ENCODE measurements at places on chromosomes 16 and 17.

- DNase-seq = no peak
These were observed 77.1 kb downstream of the USP31 start for GRCh38 chr16:23072084-23072599.

DNA sequence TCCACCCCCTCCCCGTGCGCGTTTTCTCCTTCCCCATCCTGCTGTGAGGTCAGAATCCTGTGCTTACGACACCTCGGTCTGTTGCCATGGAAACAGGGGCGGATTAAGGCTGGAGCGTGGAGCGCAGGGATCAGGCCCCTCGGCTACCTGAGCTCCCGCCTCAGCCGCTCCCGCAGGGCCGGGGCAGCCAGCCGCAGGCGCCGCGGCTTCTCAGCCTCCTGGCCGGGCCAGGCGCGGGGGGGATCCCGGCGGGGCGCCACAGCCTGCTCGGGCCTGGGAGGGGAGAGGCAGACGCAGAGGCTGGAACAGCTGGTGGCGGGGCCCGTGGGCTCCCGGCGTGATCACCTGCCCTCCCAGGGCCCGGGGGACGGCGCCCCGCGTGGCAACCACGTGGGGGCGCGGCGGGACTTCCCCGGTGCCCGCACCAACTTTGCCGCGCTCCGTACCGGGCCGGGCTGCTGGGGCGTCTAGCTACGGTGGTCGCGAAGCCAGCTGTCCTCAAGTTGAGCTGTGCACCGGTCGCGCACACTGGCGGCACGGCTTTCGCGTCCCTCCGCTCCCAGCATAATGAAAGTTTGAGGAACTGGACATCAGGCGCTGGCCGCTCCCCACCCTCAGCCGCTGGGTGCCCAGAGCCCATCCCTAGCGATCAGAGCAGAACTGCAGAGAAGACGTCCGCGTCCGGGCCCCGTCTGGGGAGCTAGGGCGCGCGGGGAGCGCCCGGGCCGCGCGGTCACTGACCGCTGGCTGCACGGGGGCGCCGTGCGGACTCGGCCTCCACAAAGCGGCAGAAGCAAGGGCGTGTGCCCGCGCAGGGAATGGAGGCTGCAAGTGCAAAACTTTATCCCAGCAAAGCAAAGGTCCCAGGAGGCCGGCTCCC is 1.2 kb downstream of the RTN4RL1 start:
- DNase-seq = no peak

GRCh38 chr17:61331178-61331577 is 68.5 kb upstream of the TBX2 start:
- DNase-seq = no peak

- no peak for DNase-seq
These were observed 224.4 kb upstream of the CACNG5 start for GRCh38 chr17:66610361-66611133.

GRCh38 chr16:31072540-31073141 is 1.4 kb downstream of the ZNF668 start:
- no peak for DNase-seq

- no peak for DNase-seq
These were observed 11.3 kb upstream of the UBALD2 start for GRCh38 chr17:76253841-76254240.

DNA sequence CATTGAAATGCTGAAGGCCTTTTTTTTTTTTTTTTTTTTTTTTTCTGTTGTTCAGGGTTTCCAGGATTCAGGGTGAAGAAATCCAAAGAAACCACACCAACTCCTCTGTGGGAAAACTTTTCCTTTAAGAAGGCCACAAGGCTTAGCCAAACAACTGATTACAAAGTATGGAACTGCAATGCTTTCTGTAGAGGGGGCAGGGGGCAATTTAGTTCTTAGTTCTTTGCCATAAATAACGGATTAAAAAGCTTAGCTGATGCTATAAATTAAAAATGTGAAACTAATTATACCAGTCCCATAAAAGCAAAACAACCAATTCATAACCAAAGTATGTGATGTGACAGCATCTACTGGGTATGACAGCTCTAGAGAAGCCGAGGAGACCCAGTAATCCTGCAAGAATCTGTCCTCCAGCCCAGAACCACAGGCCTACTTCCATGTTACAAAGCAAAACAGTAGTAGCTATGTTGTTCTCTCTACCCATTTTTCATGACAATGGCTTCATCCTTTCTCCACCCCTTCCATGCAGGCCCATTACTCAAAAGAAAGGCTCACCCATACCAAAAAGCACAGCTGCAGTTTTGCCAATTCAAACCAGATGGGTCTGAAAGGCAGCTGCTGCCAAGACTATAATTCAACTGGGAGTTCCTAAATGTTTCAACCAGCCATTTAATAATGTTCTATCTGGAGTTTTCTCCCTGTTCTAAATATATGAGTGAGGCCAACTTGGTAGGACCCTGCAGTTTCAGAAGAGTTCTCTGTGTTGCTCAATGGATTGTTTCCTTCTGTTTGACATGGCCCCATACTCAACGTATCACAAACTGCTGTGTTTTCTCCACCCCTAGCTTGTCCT is 167.1 kb upstream of the ZFHX3 start:
- DNase-seq = no peak

DNA sequence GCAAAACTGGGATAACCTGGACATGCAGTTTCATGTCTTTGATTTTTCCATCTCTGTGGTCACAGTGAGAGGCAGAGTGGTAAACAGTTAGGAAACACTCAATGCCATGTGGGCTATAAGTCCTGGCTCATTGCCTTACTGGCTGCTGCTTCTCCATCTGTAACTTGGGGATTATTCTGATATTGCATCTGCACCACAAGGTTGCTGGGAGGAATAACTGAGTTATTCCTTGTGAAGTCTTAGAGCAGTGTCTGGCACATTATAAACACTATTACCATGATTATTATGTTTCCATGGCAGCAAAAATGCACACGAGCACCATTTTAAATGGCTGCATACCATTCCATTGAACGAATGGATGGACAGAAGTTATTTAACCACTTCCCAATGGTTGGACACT is 111.7 kb upstream of the CDH5 start:
- DNase-seq = no peak

DNA sequence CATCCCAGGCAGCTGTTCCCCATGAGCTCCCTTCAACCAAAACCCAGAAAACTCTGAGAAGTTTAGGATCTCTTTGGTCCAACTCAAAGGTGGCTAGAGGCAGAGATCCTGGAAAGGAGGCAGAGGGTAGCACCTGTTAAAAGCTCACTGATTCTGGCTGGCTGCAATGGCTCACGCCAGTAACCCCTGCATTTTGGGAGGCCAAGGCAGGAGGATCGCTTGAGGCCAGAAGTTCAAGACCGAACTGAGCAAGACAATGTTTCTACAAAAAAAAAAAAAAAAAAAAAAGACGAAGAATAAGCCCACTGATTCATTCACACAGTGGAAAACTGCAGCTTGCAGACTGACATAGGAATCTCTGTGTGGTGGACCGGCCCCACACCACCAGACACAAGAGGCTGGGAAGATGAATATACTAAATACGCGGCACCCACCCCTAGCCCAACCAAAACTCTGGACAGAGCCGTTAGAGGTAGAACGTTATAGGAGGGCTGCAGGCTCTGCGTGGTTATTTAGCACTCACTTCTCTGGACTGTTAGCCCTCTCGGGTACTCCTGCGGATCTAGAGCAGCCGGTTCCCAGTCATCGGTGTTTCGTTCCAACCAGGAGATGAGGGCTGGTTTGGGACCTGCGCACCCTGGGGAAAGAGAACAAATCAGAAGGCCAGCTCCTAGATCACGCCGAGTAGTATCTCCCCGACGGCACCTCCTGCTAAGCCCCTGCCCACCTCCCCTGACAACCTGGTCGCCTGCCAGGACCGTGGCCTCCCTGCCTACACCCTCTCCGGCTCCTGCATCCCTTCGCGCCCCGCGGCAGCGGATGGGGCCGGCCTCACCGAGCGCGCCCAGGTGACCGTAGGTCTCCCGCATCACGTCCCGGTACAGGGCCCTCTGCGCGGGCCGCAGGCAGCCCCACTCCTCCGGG is 925 bp downstream of the ZNF689 start:
- DNase-seq = peak; percentile 19

DNA sequence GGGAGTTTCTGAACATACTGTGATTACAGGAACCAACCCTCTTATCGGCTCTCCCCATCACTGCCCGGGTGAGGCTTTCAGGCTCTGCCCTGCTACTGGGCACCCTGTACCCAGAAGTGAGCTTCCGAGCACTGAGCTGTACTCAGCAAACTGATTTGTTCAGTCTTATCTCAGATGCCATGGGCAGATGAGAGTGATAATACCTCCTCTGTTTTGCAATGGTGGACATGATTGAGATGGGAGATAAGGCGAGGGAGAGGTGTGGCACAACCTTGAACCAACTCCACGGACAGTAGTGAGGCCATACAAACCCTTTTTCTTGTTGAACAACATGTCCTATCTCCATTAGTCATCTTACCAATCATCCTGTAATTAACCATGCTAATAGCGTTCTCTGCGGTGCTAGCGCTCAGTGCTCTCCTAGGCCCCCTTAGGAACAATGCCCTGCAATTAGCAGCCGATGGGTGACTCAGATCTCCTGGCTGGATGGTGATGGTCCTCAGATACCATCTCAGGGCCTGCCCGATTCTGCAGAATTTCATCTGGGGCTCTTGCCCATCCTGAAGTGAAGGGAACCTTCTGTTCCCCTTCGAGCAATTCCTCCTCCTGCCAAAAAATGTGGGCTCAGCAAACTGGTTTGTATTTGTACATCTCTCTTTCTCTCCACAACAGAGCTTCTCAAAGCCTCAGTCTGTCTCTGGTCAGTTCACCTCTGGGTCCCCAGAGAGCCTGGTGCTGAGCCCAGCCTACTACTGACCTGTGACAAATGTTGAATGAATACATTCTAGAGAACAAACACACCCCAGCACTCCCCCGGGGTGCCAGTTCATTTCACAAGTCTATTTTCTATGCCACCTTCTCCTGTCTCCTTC is 139.3 kb upstream of the IRX3 start:
- no peak for DNase-seq

GRCh38 chr16:8885674-8886592 is 3.8 kb downstream of the LITAFD start:
- no peak for DNase-seq

DNA sequence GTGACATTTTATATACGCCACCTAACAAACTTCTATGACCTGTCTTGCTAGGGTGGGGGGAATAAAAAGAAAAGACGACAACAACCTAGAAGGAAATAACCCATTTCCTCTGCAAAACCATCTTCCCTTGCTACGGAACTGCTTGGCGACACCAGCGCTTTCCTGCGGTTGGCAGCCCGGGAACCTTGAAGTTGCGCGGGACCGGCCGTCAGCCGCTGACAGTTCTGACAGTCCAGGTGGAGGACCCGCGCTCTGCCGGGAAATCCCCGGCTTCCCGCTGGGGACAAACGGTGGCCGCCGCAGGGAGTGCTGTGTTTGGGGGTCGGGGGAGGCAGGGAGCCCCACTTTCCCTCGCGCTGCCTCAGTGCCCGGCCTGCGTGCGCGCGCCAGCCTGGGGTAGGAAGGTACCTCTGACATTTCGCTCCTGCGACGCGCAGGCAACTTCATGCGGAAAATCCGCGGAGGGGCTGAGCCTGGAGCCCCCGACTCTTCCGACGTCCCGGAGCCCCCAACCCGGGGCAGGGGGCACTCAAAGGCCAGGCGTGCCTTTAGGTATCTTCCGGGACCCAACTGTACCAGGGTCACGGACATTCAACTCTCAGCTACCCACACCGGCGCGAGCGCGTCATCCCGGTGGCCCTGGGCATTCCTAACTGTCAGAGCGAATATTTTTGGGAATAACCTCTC is 516 bp downstream of the SLC16A6 start:
- DNase-seq = peak; percentile 27

DNA sequence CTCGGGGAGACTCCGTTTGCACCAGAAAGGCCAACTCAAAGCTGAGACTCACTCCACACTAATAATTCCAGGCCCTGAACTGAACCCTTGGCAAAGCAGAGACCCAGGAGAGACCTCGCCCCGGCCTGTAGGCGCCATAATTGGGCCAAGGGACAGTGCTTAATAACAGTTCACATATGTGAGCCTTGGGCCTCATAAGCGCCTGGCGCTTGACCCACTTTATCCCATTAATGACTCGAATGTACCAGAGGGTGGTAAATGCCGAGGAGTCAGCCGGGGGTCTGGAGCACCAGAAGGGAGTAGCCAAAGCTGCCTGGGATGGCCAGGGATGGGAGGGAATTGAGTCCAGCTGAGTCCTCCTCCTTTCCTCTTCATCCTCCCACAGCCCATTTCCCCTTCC is 24.6 kb downstream of the SLC6A4 start:
- DNase-seq = no peak

DNA sequence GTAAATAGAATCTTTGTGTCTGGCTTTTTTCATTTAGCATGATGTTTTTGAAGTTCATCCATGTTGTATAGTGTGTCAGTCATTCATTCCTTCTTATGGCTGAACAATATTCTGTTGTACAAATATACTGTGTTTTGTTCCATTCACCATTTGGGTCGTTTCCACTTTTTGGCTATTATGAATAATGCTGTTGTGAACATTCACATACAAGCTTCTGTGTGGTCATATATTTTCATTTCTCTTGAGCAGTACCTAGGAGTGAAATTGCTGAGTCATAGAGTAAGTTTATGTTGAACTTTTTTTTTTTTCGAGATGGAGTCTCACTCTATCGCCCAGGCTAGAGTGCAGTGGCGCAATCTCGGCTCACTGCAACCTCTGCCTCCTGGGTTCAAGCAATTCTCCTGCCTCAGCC is 32.3 kb upstream of the TAOK1 start:
- DNase-seq = no peak

GRCh38 chr16:29807426-29808218 is 1.3 kb downstream of the MAZ start:
- DNase-seq = peak; percentile 76

DNA sequence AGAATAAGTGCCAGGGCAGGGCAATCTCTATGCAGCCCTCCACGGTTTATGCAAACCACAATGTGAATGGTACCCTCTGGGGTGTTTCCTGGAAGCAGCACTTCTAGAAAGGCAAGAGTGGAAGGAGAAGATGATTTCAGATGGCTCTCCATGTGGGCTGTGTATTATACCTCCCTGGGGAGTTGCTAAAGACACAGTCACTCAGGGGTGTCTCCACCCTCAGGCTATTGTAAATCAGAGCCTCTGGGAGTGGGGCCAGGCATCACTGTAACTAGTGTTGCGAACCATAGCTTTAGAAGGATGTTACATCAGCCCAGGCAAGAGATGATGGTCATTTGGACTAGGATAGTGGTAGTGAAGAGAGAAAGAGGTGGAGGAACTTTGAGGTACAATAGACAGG is 83.3 kb upstream of the ZKSCAN2 start:
- no peak for DNase-seq

GRCh38 chr16:86095906-86096485 is 197.0 kb downstream of the IRF8 start:
- DNase-seq = no peak

DNA sequence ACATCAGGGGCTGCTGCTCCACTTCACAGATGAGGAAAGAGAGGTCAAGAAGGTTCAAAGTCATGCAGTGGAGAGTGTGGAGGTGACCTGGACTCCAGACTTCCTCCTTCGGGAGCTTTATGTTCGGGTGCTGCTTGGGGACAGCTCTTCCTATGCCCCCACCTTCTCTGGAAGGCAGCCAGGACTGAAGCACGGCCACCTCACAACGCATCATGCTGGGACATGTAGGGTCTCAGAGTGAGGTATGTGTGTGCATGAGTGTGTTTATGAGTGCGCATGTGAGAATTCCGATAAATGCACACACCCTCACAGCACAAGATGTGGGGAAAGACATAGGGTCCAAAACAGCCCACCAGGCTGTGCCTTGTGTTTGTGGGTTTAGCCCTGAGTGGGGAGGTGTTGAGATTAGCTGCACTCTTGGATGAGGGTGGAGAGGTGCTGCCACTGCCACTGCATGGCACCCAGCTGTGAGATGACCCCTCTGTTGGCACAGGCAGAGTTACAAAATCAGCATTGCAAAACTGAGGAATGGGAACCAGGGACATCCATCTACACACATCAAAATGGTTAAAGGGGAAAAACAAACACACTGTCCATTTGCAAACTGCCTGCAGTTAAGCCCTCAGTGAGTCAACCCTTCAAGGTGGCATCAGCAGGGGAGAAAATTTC is 367.4 kb downstream of the SEC14L1 start:
- DNase-seq = no peak
